Naive thymus-derived CD8-positive, alpha-beta T cell (primary cell): ENCODE measurements at places on chromosomes 2 and 18.

DNA sequence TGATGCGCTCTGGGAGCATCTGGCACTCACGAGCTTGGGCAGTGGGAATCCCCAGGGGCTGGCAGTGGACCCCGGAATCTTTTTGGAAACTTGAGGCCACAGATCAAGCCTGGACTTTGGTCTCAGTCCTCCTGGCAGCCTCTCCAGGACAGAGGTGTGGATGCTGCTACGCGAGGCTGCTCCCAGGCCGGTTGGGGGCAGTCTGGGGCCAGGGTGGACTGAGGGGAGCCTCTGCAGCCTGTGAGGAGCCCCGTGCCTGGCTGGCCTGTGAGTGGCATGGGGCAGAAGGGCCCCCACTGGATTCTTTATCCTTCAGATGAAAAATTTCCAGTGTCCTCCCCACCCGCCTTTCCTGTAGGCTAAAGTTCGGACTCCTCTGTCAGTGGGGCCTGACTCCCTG is 12.7 kb upstream of the DES start:
- no peak for DNase-seq

GRCh38 chr2:168392024-168392423 is 64.0 kb upstream of the CERS6 start:
- DNase-seq: no peak

DNA sequence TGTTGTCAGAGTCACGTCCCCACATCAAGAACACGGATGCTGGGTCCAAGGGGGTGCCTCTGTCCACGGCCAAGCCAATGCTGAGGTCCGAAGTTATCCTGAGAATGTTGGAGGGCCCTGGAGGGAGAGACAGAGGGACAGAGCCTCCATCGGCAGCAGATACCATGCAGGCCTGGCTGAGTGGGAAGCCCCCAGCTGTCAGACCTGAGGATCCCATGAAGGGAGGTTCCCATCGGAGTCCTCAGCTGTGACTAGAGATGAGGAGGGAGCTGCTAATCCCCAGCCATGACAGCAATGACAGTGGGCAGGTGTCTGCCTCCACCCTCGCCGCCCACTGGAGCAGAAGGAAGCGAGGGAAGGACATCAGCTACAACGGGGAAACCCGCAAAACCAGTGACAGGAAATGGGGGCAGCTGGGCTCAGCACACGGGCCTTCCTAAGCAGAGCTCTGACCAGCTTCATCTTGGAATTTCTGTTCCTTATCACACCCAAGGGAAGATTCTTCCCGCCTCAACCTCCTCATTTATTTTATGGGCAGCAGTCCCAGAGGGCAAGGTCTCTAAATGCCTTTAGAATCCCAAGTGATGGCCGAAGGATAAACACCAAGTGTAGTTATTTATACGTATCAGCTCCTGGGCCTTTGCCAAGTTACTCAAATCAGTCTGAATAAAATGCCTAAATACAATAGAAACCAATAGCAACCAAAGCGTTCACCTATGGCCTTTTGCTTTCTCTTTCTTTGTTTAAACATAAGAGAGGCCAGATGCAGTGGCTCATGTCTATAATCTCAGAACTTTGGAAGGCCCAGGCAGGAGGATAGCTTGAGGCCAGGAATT is 32.2 kb downstream of the FAM178B start:
- DNase-seq: no peak

DNA sequence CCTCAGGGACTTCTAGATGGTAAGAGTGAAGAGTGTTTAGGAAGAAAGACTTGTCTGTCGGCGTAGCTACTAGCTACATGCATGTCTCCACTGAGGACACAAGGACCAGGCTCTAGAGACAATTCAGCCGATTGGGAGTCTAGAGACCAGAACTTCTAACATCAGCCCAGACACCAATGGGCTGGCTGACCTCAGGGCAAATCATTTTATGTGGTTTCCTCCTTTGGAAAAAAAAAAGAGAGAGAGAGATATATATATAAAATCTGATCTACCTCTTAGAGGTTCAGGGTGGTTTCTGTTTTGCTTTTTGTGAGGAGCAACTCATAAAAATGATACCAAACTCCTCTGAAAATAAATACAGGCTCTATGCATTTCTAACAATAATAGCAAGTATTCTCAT is 212.8 kb downstream of the BCL2 start:
- DNase-seq: no peak

- no peak for DNase-seq
These were observed 256.9 kb downstream of the SUCLG1 start for GRCh38 chr2:84202166-84202565.

GRCh38 chr18:27762054-27762453 is 414.9 kb downstream of the CDH2 start:
- DNase-seq: no peak

GRCh38 chr2:58769864-58770234 is 528.7 kb upstream of the FANCL start:
- DNase-seq: no peak

GRCh38 chr2:85712336-85712735 is 18.2 kb downstream of the GNLY start:
- DNase-seq: no peak

DNA sequence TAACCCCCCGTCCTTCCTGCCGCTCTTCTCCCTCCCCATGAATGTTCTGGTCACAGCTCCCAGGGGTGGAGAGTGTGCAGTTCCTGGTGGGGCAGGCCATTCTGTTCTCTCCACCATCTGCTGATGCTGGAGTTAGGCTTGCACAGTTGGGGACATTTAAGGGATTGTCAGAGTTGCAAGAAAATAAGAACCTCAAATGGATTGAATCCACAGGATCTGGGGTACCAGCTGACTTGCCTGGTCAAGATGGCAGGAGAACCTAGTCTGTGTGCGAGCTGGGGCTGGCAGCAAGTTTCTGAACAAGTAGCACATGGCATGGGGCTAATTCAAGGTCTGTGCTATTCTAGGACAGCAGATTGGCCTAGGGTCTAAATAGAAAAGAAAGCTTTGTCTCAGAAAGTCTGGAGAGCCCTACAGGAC is 60.8 kb upstream of the TXNDC2 start:
- DNase-seq: no peak

DNA sequence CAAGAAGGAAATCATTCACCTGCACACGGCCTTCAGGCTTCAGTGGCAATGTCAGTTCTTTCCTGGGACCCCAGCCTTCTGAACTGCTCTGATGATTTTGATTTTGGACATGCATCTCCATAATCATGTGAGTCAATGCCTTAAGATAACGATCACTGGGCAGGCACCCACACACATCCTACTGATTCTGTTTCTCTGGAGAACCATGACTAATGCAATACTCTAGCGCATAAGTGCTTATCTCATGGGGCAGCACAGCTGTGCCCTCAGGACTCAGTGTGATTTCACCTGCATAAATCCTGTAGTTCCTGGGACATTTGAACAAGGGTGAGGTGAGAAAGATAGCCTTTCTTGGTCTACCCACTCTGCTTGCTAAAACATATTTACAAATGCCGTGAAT is 144.6 kb downstream of the AKAIN1 start:
- no peak for DNase-seq

DNA sequence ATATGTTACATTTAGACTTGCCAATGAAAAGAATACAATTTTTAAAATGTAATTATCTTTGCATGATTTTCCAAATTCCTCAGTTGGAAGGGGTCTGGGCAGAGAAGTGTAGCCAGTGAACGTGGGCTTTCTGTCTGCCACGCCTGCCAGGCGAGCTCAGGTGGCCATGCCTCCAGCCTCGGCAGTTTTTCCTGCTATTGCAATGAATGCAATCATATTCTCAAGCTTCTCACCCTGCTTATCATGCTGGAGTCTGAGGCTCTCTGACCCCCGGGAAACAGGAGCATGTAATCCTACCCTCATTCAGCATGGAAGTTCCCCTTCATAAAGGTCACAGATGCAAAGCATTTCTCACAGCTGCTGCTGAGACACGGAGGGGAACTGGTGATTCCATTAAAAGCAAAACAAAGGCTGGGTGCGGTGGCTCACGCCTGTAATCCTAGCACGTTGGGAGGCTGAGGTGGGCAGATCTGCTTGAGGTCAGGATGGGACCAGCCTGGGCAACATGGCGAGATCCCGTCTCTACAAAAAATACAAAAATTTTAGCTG is 154.8 kb downstream of the MBP start:
- no peak for DNase-seq

DNA sequence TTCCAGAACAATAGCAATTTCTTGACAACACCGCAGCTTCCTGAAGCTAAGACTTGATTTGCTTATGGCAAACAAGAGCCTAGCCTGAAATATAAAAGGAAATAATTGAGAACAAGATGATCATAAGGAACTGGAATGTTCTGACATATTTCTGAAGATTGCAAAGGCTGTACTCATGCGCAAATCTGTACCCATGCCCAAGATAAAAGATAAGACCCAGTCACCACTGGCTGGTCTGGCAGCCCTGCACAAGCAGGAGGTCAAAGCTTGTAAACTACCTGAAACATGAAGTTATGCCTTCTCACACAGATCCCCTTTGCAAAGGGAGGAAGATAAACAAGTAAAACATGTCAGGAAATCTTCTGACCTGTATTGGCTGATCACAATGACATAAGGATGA is 160.8 kb upstream of the GYPC start:
- no peak for DNase-seq

DNA sequence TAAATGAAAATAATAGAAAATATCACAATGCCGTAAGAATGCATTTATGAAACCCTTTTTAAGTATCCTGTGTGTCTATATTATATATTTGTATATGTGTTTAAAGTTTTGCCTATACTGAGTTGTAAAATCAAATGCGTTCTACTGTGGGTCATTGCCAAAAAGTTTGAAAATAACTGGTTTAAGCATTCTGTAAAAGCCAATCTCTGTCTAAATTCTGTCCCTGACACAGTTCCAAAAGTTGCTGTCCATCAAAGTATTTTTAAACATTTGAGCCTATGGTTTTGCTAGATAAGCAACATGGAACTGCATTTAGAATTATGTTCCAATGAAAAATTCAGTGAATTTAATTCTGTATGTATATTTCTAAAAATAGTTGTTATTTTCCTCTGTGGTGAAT is 1360.4 kb upstream of the CRIM1 start:
- no peak for DNase-seq
